ENCODE measurements at places on chromosomes 6 and 20.

- no peak for DNase-seq
These were observed 6.8 kb upstream of the ADTRP start for GRCh38 chr6:11785415-11785773.

DNA sequence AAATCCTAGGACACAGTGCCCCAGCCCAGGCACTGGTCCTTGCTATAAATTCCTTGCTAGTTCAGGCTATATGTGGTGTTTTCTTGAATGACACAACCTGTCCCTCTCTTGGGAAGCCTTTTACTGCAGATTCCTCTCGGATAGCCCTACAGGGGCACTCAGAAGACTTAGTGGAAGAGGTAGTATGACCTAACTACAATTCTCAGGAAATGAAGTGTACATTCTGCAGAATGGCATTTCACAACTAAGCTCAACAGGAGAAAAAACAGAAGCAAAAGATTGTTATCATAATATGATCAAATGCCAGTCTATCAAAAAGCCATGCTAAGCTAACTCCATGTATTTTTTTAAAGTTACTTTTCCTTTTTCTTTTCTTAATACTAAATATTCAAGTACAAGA is 66.3 kb upstream of the FBXL4 start:
- no peak for DNase-seq

GRCh38 chr6:18070486-18070885 is 52.0 kb downstream of the NHLRC1 start:
- no peak for DNase-seq

GRCh38 chr6:142888456-142888855 is 56.5 kb downstream of the HIVEP2 start:
- no peak for DNase-seq

GRCh38 chr6:140830666-140831065 is 1302.1 kb upstream of the GJE1 start:
- DNase-seq = no peak

DNA sequence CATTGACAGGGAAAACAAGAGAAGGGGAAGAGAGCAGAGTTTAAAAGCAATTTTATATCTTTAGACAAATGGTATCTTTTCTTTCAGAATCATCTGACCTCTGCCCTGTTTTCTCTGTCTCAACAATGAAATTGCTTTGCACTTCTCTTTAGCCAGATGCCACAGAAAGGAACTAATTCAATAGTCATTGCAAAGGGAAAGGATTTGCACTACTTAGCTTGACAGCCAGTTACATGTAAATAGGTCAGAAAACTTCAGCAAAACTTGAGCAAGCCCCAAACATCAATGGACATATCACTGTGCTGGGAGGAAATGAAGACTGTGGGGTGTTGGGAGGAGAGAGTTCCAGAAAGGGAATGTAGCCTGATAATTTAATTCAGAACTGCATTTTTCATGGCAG is 181.3 kb upstream of the FAM83B start:
- no peak for DNase-seq

GRCh38 chr6:154474648-154475428 is 35.6 kb downstream of the CNKSR3 start:
- no peak for DNase-seq

GRCh38 chr6:146295695-146296094 is 247.9 kb upstream of the RAB32 start:
- DNase-seq = no peak
